ENCODE measurements at places on chromosomes 2 and 18.

DNA sequence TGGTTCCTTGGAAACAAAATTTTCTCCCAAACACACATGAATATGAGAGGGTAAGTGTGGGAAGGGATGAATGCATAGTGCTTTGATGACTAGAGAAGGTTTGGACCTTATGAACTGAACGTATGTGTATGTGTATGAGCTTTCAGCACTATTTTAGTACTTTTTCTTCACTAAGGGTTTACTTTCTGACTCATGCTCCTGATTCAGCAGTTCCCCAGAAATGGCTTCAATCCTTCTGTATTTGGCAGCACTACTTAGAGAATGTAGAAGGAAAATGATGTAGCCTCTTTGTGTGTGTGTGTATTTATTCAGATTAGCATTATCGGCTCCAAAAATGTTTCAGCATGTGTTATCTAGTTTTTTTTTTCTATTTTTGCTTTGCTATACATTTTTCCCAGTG, 22.2 kb downstream of the KCNJ3 start:
- no peak for DNase-seq

- no peak for DNase-seq
These were observed 1.1 kb upstream of the MBOAT2 start for GRCh38 chr2:9004338-9005204.

- DNase-seq, result no peak
These were observed 173.0 kb downstream of the CTIF start for GRCh38 chr18:48711651-48712486.

- DNase-seq, result no peak
These were observed 34.1 kb downstream of the WDR35 start for GRCh38 chr2:19955544-19956422.

- no peak for DNase-seq
These were observed 183.5 kb upstream of the ZNF521 start for GRCh38 chr18:25535495-25535894.

DNA sequence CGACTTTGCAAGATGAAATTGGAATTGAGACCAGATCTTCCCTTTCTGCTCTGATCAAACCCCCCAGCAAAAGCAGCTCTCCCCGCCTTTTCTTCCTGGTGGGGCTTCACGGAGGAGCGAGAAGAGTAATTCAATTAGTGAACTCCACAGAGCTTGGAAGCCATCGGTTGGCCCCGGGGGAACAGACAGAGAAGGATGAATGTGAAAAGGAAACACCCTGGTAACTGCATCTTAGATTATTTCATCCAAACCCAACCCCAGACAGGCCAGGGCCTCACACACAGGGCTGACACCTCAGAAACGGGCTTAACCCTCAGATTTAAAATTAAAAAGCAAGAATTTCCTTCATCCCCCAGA, 18.3 kb downstream of the SMAD7 start:
- DNase-seq, result no peak

- no peak for DNase-seq
These were observed 148.8 kb downstream of the HDAC4 start for GRCh38 chr2:239251971-239252370.

DNA sequence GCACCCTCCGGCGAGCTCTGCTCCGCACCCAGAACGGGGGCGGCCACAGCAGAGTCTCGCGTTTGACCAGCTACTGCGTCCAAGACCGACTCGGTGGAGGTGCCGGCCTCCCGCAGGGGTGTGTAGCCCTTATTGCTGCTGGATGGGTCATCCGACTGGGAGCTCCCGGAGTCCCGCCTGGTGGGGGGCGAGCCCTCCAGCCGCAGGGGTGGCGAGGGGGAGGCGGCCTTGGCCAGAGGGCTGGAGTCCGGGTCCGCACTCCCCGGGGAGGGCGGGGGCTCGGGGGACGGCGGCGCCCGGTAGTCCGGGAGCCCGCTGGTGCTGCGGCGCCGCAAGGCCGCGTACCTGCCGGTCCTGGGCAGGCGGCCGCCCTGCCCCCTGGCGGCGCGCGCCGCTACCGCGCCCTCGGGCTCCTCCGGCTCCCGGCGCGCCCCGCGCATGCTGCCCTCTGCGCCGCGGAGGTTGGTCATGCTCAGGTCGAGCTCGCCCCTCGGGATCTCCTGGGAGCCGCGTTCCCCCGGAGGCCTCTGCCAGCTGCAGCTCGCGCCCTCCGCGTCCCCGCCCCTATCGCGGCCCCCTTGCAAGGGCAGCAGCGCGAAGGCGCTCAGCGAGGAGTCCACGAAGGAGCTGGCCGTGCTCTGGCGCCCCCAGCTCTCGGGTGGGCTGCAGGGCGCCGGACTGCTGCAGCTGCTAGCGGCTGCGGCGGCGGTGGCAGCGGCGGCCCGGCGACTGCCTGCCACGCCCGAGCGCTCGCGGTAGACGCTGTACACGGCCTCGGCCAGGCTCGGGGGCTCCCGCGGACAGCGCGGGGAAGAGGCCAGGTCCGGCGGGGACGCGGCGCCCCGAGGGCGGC, 4.8 kb downstream of the TMEM200C start:
- DNase-seq, result no peak

- no peak for DNase-seq
These were observed 172.9 kb downstream of the GALNT1 start for GRCh38 chr18:35754464-35754863.

DNA sequence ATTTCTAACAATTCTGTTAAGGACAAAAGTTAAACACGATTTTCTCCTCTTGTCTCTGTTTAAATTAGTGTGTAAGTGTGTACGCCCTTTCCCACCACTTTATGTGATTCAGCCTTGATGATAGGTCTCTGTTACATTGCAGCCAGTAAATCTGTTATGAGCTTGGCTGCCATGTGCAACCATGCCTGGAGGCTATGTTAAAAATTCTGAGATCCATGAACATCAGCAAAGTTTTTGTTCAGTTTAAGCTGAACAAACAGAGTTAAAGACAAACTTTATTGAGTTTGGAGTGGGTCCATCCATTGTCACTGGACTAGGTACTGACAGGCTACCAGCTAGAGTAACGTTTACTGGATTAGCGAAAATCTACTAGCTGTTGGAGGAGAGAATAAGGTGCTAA, 110.4 kb downstream of the NCKAP5 start:
- no peak for DNase-seq

GRCh38 chr2:221517696-221518151, 54.4 kb downstream of the EPHA4 start:
- no peak for DNase-seq

DNA sequence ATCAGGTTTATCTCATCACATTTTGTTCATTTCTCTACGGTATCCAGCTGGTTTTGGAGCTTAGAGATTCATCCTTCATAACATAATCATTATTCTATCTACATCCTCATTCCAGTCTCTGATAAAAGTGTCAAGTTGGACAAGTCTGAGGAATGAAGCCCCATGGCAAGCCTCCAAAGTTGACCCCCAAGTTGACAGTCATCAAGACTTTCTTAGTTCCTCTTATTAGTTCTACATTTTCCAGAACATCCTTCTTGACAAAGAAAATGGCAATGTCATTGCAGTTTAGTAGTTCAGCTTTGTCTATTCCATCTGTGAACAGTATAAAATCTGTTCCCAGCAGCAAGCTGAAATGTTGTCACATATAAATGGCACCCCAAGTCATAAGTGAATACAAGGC, 4.5 kb upstream of the TMSB10 start:
- DNase-seq, result no peak

DNA sequence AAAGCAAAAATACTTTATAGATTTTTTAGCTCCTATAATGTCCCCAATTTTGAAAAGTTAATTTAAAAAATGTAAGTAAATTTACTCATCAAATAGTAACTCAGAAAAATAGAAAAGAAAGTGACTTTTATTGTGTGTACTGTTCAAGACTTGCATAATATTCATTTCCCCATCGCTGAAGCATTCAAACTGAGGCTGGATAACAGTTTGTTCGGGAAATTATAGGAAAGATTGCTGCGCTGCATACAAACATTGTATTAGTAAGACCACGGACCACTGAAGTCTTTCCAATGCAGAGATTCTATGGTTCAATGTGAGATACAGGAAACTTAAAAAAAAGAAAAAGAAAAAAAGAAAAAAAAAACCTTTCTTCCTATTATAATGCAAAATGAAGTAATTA, 10.4 kb downstream of the STK17B start:
- no peak for DNase-seq

DNA sequence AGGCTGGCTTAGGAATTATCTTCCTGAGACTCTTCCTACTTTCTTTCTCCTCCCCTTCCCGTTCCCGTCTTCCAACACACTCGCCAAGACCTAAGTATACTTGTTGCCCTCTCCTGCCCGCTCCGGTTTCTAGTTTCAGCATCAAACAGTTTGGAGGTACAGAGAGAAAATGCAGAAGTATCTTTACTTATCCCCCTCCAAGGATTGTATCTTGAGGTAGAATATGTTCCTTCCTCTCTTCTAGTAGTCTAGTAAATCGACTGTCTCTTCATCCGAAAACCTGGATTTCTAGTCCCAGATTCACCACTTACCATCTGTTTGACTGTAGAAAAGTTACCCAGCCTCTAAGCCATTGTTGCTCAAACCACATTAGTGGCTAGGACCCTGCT, 755 bp downstream of the EIF4E2 start:
- no peak for DNase-seq

DNA sequence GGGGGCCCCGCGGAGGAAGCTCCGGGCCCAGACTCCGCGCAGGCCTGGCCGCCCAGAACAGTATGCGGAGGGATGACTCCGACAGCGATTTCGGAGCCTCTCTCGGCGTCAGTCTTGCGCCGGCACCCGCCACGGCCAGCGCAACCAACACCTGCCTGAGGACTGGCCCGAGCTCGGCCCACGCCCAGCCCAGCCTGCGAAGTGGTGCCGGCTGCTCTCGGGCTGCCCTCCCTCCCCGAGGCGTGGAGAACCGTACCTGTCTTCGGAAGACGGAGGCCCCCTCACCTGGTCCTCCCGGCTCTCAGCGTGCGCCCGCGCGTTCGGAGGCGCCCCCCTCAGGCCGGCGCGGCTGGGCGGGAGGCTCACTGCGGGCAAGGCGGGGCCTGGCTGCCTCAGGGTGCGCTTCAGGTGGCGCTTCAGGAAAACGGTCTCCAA, at the start of gene M1AP:
M1AP (minus strand) TSS at position 322 of the 435 bp plus-strand sequence. CDS start 8,055 bp downstream, outside the sequence.
- DNase-seq, result no peak

DNA sequence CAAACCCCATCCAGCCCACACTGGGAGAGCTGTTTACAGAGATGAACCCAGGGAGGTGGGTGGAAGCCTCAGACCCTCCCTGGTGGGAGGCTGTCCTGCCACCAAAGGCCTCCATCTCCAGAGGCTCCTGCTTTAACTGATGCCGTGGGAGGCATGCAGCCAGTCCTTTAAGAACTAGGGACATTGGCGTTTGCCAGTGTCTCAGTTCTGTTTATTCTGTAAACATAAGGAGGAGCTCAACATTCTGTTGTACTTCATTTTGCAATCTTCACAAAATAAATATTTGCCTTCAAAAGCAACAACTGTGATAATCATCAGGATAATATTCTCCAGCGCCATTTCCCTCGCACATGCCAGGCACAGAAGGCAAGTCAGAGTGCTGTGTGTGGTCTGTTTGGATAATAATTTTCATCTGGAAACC, 6.8 kb downstream of the EDAR start:
- DNase-seq, result no peak

DNA sequence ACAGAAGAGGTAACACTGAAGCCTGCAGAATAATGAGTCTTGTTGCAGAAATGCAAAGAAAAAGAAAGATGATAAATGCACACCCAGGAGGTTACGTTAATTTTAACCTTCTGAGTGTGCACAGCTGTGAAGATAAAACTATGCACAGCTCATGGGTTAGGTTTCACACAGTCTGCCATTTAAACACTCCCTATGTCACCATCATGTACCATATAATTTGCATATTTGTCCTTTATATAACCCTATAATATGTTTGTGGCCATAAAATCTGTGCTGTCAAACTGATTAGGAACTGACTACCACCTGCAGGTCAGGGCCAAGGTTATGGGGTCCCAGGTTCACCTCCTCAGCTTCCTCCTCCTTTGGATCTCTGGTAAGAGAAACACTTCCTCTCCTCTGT, 205.5 kb downstream of the RPIA start:
- DNase-seq, result no peak

DNA sequence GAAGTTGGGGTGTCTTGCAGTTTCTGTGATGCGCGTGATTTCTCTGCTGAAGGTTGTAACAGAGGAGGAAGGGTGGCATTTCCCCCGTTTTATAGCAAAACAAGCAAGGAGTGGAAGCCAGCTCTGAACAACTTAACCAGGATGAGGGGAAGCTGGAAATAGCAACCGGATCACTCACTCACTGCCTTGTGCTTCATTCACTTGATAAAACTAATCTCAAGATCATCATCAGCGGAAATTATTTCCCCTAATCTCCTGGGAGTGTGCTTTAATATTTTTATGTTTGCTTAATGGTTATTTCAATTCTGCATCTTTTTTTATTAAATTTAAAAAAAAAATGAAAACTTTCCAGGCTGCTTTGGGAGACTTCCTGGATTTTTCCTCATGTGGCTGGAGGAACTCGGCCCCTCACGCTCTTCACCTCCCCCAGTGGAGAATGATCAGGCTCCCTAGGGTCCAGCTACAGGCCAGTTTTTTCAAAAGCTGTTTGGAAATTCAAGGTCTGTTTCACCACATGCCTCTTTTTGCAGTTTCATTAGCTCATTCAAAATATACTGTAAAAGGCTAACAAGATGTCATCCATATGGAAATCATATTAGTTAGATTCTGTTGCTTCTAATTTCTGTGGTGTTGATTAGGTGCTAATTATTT, 31.7 kb downstream of the CABLES1 start:
- no peak for DNase-seq

- no peak for DNase-seq
These were observed 19.0 kb upstream of the ESPNL start for GRCh38 chr2:238081150-238081549.

- no peak for DNase-seq
These were observed 343.1 kb downstream of the CYRIA start for GRCh38 chr2:16322308-16323125.

DNA sequence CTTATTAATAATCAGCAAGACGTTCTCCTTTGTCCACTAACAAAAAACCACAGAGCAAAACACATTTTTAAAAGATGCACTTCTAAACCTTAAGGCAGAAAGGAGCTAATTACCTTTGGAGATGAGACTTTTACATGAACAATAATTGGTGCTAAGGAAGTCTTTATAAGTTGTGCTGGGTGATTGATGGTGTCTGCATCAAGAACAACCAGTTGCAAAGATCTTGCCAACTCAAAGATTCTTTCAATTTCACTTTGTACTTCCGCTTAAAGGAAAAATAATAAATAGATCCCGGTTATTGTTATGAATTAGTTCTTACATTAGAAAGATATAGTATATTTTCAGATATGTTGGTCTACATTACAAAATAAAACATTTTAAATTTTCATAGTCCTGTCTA, 26.9 kb upstream of the ARL5A start:
- no peak for DNase-seq

DNA sequence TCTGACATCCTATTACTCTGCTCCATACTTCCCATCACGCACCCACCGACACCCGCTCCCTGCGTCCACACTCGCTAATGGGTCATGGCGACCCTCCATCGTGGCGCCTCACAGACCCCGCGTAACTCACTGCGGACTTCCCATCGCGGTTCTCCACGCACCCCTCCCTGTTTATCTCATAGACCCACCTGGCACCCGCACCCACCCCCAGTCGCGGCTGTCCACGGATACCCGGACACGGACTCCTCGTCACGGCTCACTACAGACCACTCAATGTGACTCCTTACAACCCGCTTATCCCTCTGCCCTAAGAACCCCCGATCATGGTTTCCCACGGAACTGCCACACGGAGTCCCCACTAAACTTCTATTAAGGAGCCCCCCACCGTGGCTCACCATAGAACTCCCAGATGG, 458 bp downstream of the CXXC1 start:
- DNase-seq, result no peak

All from left renal cortex interstitium (tissue), 4 donors.